ENCODE measurements at places on chromosomes 2 and 18.

- no peak for DNase-seq
These were observed 29.9 kb upstream of the PDE1A start for GRCh38 chr2:182456784-182457183.

DNA sequence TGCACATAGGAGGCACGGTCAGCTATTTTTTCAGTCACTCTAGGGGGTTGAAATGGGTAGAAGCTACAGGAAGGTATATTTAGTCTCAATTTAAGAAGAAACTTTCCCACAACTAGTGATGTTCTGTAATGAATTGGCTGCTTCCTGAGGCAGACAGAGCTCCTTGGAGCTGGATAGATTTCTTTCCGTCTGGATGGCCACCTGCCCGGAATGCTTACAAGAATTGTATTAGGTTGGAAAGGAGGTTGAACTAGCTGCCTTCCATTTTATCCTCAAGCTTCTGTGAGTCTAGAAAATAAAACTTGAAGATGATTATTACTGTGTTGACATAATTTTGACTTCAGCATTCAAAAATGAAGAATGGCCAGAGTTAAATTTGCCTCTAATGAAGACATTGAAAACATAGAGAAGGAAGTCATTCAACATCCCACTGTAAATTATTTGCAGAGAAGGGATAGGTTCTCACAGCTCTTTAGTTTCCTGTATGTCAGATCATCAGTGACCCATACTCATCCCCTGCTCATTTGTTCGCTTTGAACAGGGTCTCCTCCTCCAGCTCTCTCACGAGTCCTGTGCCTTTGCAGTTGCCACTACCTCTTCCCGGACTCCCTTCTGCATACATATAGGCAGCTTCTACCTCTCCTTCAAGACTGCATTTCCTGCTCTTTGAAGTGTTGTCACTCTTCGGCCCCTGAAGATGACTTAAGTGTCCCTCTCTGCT is 88.8 kb downstream of the CRIM1 start:
- DNase-seq, result no peak

DNA sequence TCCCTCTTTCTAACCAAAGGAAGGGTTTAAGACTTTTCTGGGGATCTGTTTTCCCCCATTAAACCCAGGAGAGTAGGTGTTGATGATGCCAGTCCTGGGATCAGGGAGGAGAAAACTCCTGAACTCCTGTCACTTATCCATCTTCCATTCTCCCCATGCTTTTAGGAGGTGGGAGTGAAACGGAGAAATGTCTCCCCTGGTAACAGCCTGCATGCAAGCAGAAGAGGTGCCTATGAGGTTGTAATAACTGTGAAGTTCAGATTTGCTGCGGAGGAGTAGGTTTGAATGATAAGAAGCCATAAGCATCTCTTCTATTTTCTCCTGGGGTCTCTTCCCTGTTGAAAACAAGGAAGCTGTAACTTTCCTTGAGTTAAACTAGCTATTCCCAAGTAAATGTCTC is 150.8 kb downstream of the SLC4A3 start:
- DNase-seq, result no peak

GRCh38 chr2:86446060-86446459 is 4.9 kb downstream of the KDM3A start:
- no peak for DNase-seq

DNA sequence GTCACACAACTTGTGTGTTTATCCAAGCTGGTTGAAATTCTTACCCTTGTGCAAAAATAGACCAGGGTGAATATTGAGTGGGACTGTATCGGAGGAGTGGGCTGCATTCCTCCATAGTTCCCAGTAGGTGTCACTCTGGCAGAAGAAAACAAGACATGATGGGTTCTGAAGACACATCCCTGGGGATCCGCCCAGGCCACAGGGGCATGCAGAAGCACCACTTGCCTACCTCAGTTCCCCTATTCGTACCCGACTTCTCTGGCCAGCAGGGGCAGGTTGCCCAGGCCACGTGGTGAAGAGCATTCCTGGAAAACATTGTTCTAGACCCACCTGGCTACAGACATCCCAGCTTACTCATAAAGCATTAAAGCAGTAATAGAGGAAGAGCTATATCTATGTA is 168.2 kb downstream of the FAM210A start:
- DNase-seq, result no peak

Data from C1 segment of cervical spinal cord (tissue), 14 donors.